T-helper 1 cell treated with Interleukin-12 subunit alpha and Interleukin-12 subunit beta and Interleukin-4 antibody, amounts not matched to agents 30 ng/mL and 1 ng/mL, for 36 hours (primary cell): ENCODE measurements at places on chromosomes 2 and 18. TPM values are rescaled to one million over a fixed set of nuclear protein-coding genes. Genes with fewer than 3 reads are reported as not detected.

Gene MROH2A
- not detected in 2 replicates for total RNA-seq

Gene DHRS9
- 0.12 TPM in 1 of 2 replicates, not detected in the other for total RNA-seq

Gene CFAP53
- total RNA-seq = 0.44 and 0.61 TPM in 2 replicates

Gene TUBB6
- total RNA-seq = 15.9 and 16.0 TPM in 2 replicates

Gene MAP3K19
- not detected in 2 replicates for total RNA-seq

Gene HSPD1
- total RNA-seq = 269 and 273 TPM in 2 replicates

Gene MLPH
- not detected in 2 replicates for total RNA-seq

Gene TRABD2A
- total RNA-seq = 65.2 and 66.6 TPM in 2 replicates

Gene RTTN
- total RNA-seq = 23.2 and 26.4 TPM in 2 replicates

Gene ANKRD30BL
- total RNA-seq = not detected in 2 replicates

Gene MAP2
- total RNA-seq = not detected in 2 replicates

Gene ZBTB14
- 24.4 and 24.8 TPM in 2 replicates for total RNA-seq

Gene CSRNP3
- total RNA-seq = not detected in 2 replicates

Gene ST8SIA5
- 0.32 TPM in 1 of 2 replicates, not detected in the other for total RNA-seq

Gene STEAP3
- total RNA-seq = 0.05 and 0.15 TPM in 2 replicates

Gene POTEC
- not detected in 2 replicates for total RNA-seq
